Tracheal epithelial cell (primary cell): ENCODE measurements at places on chromosomes 3 and 15. TPM values are rescaled to one million over a fixed set of nuclear protein-coding genes. Genes with fewer than 3 reads are reported as not detected.

The UMPS gene
- 23.2 and 41.7 TPM in 2 replicates for total RNA-seq

The GOLGA8H gene
- not detected in 2 replicates for total RNA-seq

The C3orf85 gene
- total RNA-seq: not detected in 2 replicates

The UNC45A gene
- total RNA-seq: 50.3 and 93.3 TPM in 2 replicates

The TNNC1 gene
- total RNA-seq: 0.48 TPM in 1 of 2 replicates, not detected in the other

The GOLGA8M gene
- total RNA-seq: not detected in 2 replicates

The SLC30A4 gene
- total RNA-seq: 1.7 and 2.9 TPM in 2 replicates

The TMCC1 gene
- total RNA-seq: 14.7 and 16.9 TPM in 2 replicates
